Stimulated activated CD8-positive, alpha-beta memory T cell treated with anti-CD3 and anti-CD28 coated beads, Interleukin-4, amount 100 ng/mL, for 1 hour (primary cell): ENCODE measurements at places on chromosomes 12 and 14.

DNA sequence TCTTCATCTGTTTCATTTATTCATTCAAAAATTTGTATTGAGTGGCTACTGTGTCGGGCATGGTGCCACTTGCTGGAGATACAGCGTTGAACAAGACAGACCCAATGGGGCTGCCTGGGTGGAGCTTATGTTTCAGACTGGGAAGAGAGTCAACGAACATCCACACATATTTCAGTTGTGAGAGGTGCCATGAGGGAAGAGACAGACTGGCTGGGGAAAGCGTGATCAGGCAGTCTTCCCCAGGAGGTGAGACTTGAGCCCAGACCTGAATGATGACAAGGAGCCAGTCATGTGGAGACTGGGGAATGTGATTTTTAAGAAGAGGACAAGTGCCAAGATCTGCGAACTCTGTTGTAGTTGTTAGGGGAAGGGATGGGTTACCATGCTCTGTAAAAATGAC is 12.2 kb downstream of the BICD1 start:
- no peak for DNase-seq

- no peak for DNase-seq
Observed at GRCh38 chr12:124750787-124751471, 112.7 kb downstream of the SCARB1 start.

GRCh38 chr14:37023875-37024565 is 148.4 kb downstream of the SLC25A21 start:
- DNase-seq: no peak

DNA sequence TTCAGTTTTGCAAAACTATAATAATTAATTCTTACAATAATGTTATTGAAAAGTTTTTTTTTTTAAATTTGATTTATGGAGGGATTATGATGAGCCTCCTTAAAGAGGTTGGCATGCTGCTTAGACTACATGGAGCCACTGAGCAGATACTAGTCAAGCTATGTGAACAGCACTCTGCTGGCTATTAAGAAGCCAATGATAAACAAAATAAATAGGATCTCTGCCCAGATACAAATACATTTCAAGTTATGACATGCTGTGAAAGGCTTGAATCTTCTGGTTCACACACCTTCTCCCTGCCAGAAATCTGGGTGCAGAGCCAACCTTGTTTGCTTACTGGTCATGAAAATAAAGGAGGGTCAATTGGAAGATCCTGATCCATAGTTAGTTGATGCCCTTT is 107.4 kb upstream of the NAV3 start:
- no peak for DNase-seq

- no peak for DNase-seq
Observed at GRCh38 chr12:1841586-1842182, 21.3 kb downstream of the LRTM2 start.

GRCh38 chr12:124851342-124851741 is 12.3 kb downstream of the SCARB1 start:
- DNase-seq: no peak

- DNase-seq: peak; percentile 4
Observed at GRCh38 chr14:68210729-68211299, 391.2 kb downstream of the RAD51B start.

DNA sequence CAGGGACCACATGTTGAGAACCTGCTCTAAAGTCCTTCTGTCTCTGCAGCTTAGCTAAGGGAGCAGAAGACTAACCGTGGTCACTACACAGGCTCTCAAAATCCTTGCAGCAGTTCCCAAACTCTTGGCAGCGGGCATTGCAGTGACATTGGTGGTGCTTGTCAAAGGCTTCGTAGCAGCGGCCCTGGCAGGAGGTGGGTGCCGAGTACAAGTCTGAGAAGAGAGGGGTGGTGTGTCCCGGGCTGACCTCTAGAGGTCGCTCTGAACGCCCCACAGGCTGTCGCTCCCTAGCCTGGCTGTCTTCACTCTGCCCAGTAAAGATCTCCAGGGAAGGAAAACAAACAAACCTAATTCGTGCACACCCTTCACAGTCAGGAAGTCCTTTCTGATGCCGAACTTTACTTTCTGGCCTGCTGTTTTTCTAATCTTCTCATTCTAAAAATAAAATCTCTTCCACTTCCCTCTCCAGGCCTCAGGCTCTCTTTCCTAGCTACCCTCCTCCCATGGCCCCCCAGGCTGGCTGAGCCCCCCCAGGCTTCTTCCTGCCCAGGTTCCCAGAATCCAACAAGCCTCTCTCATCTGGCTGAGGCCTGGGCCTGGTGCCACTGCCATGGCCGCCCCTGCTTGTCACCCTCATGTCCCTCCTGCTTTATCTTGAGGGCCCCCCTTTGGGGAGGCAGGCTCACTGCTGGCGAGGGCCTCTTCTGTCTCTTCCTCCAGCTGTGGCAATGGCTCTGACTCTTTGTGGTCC is 7.7 kb downstream of the ENDOU start:
- peak; percentile 12 for DNase-seq

DNA sequence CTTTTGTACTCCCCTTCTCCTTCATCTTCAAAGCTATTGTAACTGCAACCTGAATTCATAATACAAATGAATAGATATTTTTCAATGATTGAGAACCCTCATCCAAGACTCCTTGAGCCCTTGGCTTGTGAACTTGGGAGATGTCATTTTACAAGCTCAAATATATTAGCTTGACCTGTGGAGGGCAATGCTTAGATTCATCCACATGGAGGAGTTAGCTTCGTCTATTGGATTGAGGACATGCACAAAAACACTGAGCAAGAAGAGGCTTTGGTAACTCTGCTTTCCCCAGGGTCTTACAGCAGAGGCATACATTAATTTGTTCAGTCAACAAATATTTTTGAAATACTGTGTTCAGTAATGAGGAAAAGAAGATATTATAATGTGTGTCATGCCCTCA is 101.1 kb downstream of the OTOGL start:
- no peak for DNase-seq

GRCh38 chr12:77940011-77940423 is 109.3 kb downstream of the NAV3 start:
- DNase-seq: no peak

- no peak for DNase-seq
Observed at GRCh38 chr12:4026517-4026916, 153.3 kb upstream of the PARP11 start.

GRCh38 chr12:76967181-76967885 is 88.5 kb upstream of the CSRP2 start:
- no peak for DNase-seq

GRCh38 chr14:38851111-38851510 is 251.9 kb downstream of the SEC23A start:
- DNase-seq: no peak

DNA sequence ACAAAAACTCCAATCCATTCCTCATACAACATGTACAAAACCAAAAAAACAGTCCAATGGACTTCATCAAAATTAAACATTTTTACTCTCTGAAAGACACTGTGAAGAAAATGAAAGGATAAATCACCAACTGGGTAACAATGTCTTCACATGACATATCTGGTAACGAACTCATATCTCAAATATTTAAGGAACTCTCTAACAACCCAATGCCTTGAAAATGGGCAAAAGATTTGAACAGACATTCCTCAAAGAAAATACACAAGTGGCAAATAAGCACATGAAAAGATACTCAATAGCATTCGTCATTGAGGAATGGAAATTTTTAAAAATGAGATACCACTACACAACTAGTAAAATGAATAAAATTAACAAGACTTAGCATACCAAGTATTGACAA is 198.7 kb upstream of the RASSF8 start:
- no peak for DNase-seq

- DNase-seq: no peak
Observed at GRCh38 chr12:91367234-91367849, 184.7 kb upstream of the DCN start.

GRCh38 chr14:33938131-33938949 is 12.5 kb downstream of the EGLN3 start:
- DNase-seq: no peak

- no peak for DNase-seq
Observed at GRCh38 chr12:127101076-127101475, 1165.9 kb upstream of the TMEM132C start.

GRCh38 chr14:85402569-85403162 is 127.3 kb upstream of the FLRT2 start:
- no peak for DNase-seq

DNA sequence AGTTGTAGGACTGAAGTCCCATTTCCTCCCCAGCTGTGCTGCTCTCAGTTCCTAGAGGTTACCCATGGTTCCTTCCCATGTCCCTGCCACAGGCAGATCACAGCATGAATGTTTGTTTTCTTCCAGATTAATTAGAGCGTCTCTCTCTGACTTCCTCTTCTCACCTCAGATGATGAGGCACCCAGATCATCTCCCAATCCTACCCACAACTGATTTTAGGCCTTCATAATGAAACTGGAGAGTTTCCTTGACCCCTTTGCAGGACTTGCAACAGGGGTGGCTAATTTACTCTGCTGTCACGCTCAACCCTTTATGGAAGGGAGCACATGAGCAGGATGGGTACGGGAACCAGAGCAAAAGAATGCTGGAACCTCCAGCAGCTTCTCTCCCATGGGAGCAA is 32.1 kb upstream of the TXNRD1 start:
- DNase-seq: no peak

- DNase-seq: no peak
Observed at GRCh38 chr12:58967561-58967960, 47.3 kb upstream of the LRIG3 start.

DNA sequence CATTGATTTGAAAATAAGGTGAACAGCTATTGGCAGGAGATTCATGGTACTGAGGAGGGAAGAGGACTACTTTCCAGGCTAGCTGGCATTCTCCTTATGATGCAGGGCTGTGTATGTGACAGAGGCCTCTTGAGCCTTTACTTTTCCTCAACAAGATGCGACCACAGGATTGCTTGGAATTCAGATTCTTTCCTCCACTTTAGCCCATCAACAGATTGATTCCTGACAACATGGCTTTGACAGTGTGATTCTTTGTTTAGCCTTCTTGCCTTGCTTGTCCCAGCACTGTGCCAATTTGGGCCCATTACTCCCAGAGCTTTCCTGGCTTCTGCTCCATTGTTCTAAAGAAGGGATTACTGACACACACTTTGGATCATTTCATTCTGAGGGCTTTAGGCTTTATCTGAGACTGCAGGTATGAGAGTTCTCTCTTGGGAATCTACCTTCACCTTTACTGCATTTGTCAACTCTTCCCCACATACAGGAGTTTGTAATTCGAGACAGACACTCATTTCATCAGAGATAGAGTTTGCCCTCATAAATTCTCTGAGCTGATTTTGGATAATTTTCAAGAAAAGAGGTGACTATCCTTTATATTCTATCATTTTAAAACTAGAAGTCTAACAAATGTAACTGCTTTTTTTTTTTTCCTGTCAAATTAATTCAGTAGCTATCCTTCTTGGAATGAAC is 206.4 kb upstream of the GZMB start:
- no peak for DNase-seq

DNA sequence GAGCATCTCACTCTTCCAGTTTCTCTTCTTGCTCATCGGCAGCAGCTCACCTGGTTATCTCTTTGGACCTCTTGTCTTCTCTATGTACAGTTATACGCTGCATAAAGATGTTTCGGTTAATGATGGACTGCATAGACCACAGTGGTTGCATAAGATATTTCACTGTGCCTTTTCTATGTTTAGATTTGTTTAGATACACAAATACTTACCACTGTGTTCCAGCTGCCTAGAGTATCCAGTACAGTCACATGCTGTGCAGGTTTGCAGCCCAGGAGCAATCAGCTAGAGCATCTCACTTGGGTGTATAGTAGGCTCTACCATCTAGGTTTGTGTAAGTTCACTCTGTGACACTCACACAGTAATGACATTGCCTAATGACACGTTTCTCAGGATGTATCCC is 57.6 kb downstream of the FBXL14 start:
- DNase-seq: no peak

DNA sequence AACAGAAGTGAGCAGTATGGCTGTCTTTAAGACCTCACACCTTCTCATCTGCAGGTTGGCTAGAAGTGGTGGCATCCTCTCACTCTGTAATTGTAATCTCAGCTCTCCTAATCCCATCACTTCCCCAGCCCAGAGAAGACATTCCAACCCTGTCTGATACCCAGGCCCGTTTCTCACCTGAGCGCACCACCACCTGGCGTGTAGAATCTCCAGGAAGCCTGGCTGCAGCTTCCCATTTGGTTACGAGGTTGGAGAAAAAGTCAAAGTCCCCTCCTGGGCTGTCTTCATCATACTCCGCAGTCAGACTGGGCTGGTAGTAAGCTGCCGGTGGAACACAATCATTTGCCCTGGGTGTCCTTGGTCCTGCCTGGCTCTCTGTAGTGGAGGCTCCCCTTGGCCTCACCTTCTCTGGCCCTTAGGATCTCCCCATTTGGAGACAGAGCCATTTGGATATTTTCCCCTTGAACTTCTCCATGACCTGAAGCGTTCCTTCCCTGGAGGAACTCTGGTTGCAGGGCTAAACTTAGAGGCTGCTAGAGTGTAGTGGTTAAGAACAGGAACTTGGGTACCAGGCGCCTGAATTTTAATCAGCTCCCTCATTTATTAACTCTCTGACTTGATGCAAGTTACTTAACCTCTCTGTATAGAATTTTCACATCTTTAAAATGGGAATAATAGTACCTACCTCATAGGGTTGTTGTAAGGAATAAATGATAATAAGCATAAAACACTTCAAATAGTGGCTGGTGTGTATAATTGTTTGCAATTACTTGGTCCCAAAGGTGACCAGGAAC is 1.8 kb downstream of the SDR39U1 start:
- no peak for DNase-seq

DNA sequence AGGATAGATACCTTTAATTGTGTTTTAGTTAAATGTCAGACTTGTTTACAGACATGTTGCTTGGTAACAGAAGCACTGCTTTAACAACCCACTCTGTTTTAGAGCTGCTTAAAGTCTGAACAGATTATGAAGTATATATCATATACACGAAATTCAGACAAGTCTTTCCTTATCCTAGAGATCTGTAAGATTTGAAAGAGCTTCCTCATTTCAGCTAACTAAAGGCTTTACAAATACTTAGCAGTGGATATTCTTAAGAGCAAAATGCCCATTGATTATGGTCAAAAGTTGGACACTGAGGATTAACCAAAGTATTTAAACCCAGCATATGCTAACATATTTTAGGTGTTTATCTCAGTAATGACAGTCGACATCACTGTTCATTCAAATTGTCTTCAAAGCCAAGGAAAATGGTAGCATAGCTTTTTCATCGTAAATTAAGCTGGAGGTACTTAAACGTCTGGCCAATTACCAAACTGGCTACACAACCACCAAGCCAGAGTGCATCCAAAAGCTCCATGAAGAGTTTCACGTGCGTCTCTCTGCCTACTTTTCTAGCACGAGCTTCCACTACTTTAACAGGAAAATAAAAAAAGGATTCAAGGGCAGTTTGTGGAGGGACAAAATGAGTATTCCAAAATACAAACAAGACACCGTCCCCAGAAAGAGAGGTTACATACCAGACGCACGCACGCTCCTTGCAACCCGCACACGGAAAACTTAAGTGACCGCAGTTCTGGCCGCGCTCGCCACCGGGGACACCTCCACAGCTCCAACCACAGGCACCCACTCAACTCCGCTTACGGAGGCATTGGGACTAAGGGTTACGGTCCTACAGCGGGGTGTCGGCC is 565 bp downstream of the CEP83 start:
- DNase-seq: no peak
